ENCODE measurements at places on chromosomes 4 and X. TPM values are rescaled to one million over a fixed set of nuclear protein-coding genes. Genes with fewer than 3 reads are reported as not detected.
A peak's percentile ranks its signal among the peaks of the same experiment; 100 is the strongest.

The VEGFD gene
- polyA plus RNA-seq, result 0.59 TPM

The TENM3 gene
- 15.3 TPM for polyA plus RNA-seq

- DNase-seq, result no peak
Measured at GRCh38 chr4:123452616-123453015, 56.0 kb downstream of the SPRY1 start.

DNA sequence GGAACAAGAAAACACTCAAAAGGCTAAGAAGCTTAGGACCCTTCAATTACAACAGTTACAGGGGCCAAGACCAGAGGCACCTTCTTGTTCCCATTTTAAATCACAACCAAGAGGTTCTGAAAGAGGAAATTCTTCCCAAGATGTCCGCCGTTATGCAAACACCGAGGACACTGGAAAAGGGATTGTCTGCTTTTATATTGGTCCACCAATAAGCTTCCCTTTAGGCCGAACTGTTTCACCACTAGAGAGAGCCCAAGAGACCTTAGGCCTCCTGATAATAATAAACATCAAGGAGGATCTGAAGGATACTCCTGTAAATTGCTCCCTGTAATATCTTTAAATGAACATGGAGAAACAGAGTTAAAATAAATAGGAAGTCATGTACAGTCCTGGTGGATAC lies 92.6 kb upstream of the NLRP2B start:
- DNase-seq, result no peak

GRCh38 chr4:55393461-55394320 lies 2.1 kb upstream of the TMEM165 start:
- DNase-seq, result no peak

- DNase-seq, result peak; percentile 81
Measured at GRCh38 chr4:99405433-99406115, 29.6 kb downstream of the ADH7 start.

DNA sequence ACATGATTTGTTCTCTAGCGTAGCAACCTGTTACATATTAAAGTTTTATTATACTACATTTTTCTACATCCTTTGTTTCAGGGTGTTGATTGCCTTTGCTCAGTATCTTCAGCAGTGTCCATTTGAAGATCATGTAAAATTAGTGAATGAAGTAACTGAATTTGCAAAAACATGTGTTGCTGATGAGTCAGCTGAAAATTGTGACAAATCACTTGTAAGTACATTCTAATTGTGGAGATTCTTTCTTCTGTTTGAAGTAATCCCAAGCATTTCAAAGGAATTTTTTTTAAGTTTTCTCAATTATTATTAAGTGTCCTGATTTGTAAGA lies 2.4 kb downstream of the ALB start:
- DNase-seq, result no peak

GRCh38 chrX:104310090-104310489 lies 55.4 kb upstream of the ESX1 start:
- DNase-seq, result peak; percentile 48

DNA sequence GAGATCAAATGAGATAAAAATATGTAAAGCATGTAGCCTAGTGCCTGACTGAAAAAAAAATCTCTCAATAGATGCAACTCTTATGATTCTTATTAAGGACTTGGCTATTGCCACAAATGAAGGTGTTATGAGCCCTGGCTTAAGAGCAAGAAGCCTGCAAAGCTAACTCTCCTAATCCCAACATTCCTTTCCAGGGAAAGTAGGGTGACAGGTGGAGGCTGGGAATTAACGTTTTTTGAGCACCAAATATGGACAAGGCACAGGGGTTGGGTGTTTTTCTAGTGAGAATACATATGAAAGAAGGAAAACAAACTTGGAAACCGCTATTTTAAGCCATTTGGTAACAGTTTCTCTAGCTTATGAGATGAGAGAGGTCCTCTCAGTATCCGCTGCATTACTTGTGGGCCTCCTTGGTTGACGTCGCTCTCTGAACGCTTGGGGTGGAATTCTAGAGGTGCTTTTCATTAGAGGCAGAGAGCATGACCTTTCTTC lies 2.4 kb downstream of the RHOH start:
- no peak for DNase-seq

DNA sequence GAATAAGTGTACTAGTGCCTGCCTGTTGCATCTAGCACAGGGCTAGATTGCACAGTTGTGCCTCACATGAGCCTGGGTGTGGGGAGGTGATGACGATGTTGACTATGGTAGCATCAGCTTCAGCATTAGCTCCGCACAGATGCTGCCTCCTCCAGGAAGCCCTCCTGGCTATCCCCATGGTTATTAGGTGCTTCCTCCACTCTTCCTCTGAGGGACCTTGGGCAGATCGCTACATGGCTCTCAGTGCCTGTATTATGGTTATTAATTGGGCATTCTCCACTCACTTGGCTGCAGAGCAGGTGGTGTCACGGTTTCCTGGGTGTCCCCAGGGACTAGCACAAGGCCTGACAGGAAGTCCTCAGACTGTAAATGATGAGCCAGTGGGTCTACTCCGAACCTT lies 325.6 kb downstream of the ARHGAP10 start:
- no peak for DNase-seq

DNA sequence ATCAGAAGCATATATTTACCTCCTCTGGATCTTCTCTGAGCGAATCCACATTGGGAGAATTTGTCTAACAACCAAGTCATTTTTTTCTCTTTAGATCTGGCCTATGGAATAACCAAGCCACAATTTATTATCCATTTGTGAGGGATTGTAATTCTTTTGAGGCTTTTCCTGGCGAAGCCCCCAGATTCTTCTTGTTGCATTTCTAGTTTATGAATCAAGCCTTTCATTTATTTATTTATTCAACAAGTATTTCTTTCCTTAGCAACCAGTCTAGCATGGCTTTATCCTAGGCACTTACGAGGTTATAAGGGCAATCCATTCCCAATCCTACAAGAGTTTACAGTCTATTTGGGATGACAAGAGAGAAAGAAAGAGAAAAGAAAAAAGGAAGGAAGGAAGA lies 18.4 kb upstream of the FNIP2 start:
- no peak for DNase-seq

DNA sequence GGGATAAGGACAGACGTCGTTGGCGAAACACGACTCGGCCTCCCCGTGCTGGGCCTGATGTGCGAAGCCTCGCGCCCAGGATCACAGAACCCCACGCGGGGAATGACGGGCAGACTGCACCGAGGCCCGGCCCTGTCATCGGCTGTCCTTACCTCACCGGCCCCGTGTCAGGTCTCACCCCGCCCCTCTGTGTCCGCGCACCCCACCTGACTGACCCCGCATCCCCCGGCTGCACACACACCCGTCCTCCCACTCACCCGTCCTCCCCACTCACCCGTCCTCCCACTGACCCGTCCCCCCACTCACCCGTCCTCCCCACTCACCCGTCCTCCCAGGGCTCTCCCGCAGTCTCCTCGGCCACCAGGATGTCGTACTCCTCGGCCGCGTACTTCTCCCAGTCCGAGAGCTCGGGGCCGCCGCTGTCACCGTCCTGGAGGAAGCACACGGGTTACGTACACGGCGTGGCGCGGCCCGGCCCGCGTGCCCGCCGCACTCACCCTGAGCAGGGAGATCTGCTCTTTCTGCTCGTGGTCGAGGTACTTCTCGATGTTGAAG lies 19.8 kb upstream of the GTPBP6 start:
- no peak for DNase-seq

Measured in forelimb muscle (tissue), 1 donor.